ENCODE measurements at places on chromosomes 13 and 19.

GRCh38 chr19:31408460-31409124 is 59.4 kb upstream of the TSHZ3 start:
- DNase-seq, result no peak

DNA sequence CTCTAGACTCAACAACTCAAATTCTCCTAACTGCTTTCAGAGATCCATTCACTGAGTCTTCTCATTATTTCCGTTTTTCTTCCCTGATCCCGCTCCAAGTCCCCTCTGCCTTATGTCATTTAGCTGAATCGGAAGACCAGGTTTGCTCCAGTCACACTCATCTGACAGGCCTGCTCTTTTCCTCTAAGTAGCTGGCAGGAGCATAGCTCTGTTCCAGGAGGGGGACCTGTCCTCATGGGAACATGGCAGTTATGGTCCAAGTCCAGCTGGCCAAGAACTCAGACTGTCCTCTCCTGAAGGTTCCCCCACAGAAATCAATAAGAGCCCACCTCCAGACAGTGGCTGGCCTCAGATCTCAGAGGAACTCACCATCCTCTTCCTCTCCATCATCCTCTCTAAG is 130.9 kb upstream of the SERP2 start:
- DNase-seq, result no peak

DNA sequence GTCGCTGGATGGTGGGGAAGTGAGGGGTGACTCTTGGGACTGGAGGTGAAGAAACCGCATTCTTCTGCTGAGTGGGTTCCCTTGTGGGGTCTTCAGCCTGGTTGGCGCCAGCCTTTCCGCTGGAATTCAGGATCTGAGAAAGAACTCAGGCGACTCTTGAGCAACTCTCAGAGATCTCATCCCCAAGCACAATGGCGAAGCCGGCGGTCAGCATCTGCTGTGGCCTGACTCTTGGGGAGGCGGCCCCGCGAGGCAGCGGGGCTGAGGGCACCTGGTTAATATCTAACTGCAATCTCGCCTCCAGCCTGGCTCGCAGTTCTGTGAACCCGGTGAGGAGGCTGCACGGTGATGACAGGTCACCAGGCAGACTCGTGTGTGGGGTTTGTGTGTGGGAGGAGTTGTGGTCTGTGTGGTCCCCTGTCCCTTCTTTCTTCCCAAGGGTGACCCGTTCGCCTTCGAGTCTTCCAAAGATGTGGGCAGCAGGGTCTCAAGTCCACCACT is 883 bp downstream of the ZNF441 start:
- DNase-seq, result no peak

GRCh38 chr13:44758630-44759383 is 182.7 kb upstream of the TSC22D1 start:
- DNase-seq, result no peak

Data from midbrain (tissue), 1 donor.